ENCODE measurements at places on chromosomes 3 and 15.

- DNase-seq: no peak
Measured at GRCh38 chr3:127796831-127797150, 25.5 kb downstream of the MGLL start.

DNA sequence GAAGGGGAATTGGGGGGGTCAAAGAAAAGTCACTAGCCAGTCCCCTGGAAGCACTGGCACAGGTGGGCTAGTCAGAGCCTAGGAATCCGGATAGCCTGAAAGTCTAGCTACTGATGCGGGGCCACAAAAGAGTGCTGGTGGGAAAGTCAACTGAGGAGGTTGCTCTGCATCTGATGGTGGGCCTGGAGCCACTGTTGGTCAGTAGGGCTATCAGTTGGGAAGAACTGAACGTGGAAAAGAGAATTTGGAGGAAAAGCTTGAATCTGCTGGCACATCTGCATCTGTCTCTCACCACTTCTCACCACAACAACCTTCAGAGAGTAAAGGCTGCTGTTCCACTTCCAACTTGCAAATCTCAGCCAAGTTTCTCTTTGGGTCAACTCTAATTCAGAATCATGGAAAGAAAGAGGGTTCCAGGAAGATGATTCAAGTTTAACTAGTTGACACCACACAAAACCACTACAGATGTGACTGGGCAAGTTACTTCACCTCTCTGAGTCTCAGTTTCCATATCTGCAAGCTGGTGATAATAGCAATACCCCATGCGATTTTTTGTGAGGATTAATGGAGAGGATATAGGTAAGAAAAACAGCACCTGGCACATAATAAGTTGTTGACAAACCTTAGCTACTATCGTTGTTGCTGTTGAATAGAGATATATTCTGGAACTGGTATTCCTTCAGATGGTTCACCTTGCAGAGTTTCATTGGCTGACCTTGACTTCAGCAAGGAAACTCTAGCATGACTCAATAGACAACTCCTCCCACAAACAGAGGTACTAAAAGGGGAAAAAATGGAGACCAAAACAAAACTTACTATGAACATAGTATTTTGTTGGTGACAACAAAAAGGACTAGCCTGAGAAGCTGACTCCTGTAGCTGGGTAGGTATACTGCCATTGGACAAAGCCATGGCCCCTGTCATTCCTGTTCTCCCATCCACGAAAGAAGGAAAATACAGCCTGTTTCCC lies 280.2 kb upstream of the STT3B start:
- no peak for DNase-seq

DNA sequence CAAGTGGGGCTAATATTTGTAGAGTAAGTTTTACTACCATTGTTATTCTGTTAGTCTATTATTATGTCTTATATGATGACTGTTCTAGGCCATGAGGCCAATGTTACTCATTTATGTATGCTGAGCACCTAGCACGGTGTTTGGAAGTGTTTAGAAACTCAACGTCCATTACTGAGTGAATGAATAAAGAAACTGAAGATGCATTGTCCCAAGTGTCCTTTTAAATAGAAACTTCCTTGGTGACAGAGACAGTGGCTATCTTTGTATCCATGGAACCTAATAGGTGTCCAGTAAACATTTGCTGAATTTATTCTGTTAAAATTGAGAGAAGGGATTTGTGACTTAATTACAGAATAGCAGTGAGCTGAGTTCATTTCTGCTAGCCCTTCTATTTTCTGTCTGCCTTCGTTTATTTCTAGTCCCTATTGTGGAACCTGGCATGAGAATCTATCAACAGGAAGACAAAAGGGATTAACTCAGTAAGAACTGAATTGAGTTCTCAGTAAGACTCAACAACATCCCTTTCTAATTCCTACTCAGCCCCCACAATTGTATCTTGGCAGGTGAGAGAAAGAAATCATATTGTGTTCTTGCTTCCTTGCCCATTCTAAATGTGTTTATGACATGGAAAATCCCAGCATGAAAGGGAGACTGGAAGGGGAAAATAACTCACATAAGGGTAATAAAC lies 246.6 kb upstream of the LRRC3B start:
- no peak for DNase-seq

- no peak for DNase-seq
Measured at GRCh38 chr3:124295362-124295761, 303.4 kb upstream of the ROPN1 start.

DNA sequence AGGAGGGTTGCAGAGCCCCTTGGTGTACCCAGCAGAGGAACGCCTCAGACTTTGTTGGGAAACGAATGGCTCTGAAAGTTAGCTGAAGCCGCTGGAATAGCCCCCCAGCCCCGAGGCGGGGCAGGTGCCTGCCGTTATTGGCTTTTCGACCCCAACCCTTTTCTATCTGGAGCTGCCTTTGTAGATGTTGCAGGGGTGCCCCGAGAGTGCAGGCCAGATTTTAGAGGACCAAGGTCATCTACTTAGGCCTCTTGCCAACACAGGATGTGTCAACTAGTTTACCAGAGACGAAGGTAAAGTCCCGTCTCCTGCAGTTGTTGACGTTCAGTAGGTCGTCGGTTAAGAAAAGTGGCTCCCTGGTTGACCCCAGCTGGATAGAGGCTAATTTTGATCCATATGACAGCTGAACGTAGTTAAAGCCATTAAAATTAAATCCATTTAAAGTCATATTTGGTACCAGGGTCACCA lies 579 bp upstream of the UBE3A start:
- DNase-seq: no peak

GRCh38 chr3:61813636-61814035 lies 252.3 kb downstream of the PTPRG start:
- no peak for DNase-seq

GRCh38 chr3:169244119-169244864 lies 419.2 kb downstream of the MECOM start:
- no peak for DNase-seq

DNA sequence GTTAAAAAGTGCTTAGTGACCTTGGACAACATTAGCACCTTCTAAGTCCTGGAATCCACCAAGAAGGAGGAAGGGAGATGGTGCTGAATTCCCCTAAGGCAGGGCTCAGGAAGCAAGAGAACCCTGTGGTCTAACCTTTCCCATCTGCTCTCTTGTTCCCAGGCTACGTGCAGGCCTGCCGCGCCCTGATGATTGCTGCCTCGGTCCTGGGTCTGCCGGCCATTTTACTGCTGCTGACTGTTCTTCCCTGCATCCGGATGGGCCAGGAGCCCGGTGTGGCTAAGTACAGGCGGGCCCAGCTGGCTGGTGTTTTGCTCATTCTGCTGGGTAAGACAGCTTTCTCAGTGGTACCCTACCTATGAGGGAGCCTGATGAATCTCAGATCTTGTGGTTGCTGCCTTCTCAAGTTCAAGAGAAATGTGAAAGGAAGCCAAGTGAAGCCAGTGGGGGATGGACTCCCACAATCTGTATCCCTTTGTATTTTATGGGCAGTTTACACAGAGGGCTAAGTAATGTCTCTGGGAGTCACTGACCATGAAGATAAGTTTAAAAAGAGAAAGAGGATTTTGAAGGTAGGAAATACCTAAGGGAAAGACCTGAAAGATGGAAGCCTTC lies 4.4 kb downstream of the CLDN11 start:
- no peak for DNase-seq

DNA sequence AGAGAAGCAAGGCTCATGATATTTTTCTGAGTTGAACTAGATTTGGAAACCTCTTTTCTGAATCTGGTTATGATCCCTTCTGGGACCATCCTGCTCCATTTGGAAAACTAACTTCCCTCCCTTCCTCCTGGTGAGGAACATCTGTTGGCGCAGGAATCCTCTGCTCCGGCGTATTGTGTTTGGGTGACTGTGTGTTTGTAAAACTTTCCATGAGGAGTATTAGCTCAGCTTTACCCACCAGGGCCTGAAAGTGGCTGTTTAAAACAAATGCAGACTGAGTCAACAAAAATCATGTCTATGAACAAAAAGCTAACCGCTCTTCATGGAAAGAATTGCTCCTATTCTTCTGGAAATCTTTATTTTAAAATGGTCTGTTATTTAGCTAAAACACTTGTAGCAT lies 17.7 kb downstream of the STARD9 start:
- no peak for DNase-seq

DNA sequence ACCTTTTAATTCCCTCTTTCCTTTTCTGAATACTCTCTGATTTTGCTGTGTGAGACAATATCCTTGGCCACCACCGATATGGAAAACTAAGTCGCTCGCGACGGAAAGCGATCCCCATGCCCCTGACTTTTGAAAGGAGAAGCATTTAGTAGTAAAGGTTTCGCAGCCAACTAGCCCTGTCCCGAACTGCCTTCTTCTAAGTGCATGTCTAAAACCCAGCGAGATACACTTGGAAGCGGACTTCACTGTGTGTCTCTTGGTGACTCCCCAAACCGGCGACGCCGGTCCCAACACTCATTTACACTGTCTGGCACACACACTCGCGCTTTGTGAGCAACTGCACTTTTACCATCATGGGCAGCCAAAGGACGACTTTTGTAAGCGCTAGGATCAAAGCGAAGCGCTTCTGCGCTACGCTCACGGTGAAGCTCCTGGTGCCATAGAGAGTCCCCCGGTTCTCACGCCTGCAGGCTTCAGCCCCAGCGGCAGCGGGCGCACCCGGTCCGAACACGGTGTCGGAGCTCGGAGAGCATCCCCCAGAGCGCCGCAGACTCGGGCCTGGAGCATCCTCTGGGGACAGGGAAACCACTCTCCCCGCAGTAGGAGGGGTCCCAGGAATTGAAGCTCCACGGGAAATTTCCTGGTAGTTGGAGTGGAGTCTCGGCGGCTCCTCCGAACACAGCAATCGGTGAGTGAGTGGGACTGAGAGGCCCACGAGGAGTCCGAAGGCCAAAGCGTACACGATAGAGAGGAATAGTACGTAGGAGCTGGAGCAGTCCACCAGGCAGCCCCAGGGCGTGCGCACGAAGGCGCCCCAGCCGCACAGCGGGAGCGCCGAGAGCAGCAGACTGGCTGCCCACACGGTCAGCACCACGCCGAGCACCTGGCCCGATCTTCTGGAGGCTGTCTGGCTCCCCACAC lies 1.4 kb downstream of the GPR149 start:
- no peak for DNase-seq

DNA sequence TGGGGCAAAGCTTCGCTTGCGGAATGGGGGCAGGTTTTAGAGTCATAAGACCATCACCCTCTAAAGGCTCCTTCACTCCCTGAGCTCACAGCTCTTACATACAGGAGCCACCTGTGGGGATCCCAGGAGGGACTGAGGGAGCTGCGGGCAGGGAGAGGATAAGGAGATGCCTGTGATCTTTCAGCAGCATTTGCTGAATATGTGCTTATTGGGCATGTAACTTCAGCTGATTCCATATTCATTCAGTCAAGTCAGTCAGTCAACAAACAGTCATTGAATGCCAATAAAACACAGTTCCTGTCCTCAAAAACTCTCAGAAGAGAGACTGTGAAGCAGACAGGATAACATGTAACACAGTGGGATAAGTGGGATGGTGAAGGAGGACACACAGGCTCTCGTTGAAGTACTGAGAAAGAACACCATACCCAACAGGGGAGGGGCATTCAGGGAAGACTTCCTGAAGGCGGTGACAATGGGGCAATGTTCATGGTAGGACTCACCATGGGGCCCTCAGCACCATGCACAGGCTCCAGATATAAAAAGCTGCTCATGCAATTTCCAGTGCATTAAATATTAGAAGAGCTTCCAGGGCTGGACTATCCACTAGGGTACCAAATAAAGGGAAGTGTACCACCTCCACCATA lies 240.9 kb downstream of the UACA start:
- no peak for DNase-seq

All from dorsolateral prefrontal cortex (tissue), 122 donors.